ENCODE measurements at places on chromosomes 3 and 15.

GRCh38 chr15:72057548-72058091 lies 60.3 kb downstream of the MYO9A start:
- DNase-seq = no peak

GRCh38 chr3:60698117-60698516 lies 553.1 kb downstream of the FHIT start:
- no peak for DNase-seq

DNA sequence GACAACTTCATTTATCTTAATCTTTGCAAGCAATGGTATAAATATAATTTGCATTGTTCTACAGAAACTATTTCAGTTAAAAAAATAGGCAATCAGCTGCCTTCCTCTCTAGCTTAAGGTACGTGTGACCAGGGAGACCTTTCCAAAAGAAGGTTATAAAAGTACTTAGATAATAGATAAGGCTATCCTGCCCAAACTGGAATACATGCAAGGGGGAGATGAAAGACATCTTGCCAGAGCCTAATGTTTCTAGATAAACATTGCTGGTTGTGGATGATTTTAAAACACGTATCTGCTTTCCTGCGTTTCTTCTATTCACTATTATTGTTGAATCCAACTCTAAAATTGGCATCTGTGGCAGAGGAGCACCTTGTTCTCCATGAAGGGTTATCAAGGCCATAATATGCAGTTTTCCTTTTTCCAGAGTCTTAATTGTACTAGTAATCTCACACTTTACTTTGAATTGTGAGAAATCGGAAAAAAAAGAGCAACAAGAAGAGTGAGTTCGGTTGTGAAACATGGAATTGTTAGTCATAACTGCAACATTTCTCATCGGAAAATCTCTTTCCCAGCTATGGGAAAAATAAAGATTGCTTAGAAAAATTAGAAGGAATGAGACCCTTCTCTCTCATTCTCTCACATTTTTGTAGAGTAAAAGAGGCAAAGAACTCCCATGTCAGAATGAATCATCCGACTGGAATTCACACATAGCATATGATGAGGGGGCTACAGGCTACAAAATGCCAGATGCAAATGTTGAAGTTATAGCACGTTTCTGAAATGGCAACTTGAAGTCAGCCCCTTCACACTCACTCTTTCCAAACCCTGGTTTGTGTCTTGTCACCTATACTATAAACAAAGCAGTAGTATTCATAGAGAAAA lies 936.1 kb upstream of the NR2F2 start:
- peak; percentile 13 for DNase-seq

- DNase-seq = no peak
Observed at GRCh38 chr3:166799-167198, 29.8 kb upstream of the CHL1 start.
